Caudate nucleus (tissue), 63 donors: ENCODE measurements at places on chromosomes 5 and 9.

- no peak for DNase-seq
Observed at GRCh38 chr9:137406876-137407589, 15.9 kb downstream of the EXD3 start.

GRCh38 chr5:77946381-77947040 is 170.4 kb upstream of the TBCA start:
- no peak for DNase-seq

DNA sequence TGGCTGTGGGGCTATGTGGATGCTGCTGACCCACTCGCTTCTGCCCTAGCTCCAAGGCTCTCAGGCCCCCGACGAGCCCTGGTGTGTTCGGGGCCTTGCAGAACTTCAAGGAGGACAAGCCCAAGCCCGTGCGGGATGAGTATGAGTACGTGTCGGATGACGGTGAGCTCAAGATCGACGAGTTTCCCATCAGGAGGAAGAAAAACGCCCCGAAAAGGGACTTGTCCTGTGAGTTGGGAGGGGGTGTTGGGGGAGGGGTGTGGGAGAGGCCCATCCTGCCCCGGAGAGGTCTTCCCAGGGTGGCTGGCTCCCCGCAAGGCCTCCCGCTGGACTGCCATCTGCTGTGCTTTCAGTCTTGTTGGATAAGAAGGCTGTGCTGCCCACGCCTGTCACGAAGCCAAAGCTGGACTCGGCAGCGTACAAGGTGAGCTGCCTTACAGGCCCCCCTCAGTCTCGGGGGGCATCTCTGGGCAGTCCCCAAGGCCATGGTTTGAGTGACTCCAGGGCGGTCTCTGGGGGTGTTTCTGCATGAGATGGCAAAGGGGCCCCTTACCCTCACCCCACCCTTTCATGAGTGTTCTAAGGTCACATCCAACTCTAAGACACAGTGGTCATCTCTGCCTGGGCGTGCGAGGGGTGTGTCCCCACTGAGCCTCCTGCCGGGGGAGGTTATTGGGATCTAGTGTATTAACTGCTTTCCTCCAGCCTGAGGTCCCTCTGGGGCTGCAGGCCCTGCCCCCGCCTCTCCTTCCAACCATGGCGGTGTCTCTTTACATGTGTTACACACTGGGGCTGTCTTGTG is 89.5 kb downstream of the PHF2 start:
- no peak for DNase-seq

- no peak for DNase-seq
Observed at GRCh38 chr9:125323615-125324014, 62.0 kb downstream of the GAPVD1 start.

GRCh38 chr9:113587471-113588031 is 124.0 kb downstream of the RGS3 start:
- no peak for DNase-seq

GRCh38 chr5:82922086-82922734 is 155.0 kb downstream of the TMEM167A start:
- DNase-seq: peak; percentile 28

DNA sequence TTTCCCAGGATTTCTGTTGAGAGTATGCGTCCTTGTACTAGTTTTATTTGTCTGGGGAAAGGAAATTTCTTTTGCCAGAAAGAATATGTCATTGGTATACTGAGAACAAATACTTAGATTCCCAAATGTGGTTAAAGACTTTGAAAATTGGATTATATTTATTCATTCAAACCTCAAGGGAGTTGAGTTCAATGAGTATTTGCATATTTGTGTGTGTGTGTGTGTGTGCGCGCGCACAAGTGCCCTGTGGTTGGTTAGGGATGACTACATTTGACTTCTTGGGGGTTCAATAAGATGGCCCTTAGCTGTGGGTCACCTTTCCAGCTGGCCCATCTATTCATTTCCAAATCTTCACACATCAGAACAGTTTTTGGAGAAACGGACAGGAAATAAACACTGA is 4.9 kb downstream of the RXFP3 start:
- DNase-seq: no peak

- no peak for DNase-seq
Observed at GRCh38 chr5:32131604-32132003, 42.5 kb downstream of the GOLPH3 start.

GRCh38 chr5:123359454-123360200 is 63.6 kb downstream of the CEP120 start:
- no peak for DNase-seq

DNA sequence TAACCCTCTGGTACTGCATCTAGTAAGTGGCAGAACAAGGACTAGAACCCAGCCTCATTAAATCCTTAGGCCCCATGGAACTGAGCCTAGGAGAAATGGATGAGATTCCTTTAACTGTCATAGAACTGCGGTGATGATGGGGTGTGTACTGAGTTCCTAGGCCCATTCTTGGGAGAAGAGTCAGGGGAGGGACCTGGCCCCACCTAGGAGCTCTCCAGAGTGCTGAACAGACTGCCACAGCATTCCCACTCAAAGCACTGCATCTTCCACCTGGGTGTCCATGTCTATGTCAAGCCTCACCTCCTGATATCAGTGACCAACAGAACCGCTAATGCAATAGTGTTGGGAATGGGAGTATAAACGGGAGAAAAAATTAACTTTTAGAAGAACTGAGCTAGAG is 36.6 kb downstream of the TTLL11 start:
- no peak for DNase-seq

DNA sequence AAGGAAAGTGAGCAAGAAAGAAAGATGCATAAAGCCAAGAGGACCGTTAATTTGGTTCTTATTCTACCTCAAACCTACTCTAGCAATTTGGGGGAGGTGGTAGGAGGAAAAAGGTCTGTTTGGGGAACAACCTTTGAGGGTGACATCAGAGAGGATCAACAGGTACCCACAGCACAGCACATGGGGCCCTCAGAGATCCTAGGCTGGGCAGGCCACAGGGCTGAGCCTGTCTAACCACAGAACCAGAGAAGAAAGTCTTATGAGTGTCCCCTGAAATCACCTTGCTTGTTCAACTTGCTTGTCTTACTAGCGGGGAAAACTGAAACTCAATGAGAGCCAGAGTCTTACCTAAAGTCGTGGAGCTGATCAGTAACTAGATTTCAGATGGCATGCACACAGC is 385.2 kb downstream of the SPOCK1 start:
- no peak for DNase-seq

- DNase-seq: no peak
Observed at GRCh38 chr9:35951736-35952135, 6.2 kb downstream of the OR2S2 start.

GRCh38 chr5:68727931-68728330 is 365.9 kb upstream of the SLC30A5 start:
- no peak for DNase-seq

DNA sequence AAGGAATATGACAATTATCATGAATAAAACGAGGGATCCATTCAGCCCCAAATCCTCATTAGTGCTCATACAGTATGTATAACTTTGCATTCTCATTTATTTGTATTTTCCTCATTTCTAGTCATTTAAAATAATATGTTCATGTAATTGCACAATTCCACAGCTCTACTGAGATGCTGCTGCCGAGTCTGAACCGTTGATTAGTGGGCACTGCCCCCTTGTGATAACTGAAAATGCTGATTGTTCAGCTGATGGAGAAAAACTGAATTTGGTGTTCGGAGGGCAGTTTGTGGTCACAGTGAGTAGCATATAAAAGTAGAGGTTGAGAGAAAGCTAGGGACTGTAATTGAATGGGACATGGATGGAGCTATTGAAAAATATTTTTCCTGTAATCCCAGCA is 12.2 kb upstream of the GPR151 start:
- DNase-seq: no peak

GRCh38 chr5:2105141-2105540 is 222.4 kb upstream of the IRX4 start:
- DNase-seq: no peak

DNA sequence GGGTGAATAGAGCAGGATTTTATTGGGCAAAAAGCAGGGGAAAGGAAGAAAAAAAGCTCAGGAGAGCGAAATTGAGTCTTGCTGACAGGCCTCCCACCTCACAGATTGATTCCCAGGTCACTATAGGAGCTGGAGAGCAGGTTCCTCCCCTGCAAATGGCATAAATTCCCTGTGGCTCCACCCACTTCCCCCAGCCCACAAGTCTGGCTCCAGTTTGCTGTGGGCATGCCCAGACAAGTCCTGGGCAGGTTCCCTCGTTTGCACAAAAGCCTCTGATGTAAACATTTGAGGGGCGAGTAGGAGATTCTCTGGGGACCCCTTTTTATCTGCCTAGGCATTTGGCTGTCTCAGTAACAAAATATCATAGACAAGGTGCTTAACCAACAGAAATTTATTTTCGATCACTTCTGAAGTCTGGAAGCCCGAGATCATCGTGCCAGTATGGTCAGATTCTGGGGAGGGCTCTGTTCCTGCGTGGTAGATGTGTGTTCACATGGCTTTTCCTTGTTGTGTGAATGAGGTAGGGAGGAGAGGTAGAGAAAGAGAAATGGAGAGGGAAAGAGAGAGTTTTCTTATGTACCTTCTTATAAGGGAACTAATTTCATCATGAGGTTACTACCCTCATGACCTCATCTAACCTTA is 614.5 kb downstream of the MAT2B start:
- no peak for DNase-seq

- no peak for DNase-seq
Observed at GRCh38 chr9:127637322-127637847, 25.3 kb downstream of the STXBP1 start.

- no peak for DNase-seq
Observed at GRCh38 chr5:87121304-87122150, 146.2 kb upstream of the RASA1 start.

GRCh38 chr5:42832060-42832459 is 20.4 kb upstream of the SELENOP start:
- DNase-seq: no peak

DNA sequence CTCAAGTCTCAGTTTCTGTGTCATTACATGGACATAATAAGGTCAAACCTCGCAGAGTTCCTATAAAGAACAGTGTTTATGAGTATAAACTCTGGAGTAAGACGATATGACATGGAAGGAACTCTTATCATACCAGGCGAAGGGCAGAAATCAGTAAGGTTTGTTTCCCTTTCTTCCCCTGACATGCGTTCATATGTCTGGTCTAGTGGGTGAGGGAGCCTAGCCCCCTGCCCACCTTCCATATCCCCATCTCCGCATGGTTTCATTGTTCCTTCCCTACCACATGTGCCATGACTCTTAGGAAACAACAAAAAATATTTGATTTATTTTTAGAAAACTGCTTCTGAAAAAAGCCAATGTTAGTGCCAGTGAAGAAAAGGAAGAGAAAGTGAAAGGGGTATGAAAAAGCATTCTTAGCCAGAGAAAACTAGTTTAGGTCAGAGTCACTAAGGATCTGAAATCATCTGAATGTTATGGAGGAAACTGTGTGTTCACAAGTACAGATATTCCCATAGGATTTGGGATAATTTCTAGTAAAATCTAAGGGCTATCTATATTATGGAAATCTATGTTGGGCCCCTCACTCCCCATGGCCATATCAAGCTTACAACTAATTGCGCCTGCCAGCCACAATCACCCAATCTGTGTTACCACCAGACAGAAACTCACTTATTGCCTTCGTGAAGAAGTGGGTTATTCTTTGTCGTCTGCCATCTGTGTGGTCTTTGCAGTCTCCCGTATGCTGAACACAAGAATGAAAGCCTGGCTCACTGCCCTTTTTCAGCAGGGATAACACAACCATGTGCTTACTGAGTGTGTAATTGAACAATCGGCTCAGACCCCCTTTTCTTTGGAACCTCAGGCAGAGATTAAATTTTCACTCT is 19.9 kb upstream of the HMHB1 start:
- DNase-seq: no peak

DNA sequence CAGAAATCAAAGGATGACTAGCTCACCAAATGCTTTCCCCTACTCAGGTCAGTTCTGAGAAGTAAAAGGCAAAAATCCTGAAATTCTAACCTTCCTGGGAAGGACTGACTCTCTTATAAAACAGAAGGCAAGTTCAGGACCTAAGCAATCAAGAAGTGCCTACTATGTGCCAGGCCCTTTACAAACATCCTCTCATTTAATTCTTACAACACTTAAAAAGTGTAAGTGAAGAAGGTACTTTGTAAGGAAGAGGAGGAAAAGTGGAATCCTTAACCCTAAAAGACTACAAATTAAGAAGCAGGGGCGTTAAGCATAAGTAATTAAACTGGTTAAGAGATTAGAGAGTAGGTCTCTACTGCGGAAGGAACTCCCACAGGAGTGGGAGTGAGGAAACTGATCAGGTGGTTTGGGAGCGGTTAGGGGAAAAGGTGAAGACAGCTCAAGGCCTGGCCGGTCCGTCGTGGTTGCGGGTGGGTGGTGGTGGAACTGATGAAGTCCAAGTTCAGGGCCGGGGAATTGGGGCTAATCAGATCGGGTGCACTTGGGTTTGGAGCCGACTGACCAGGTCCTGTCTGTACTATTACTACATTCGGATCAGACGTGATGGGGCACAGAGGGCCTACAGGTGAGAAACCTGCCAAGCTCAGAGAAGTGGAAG is 839 bp downstream of the MED27 start:
- no peak for DNase-seq

DNA sequence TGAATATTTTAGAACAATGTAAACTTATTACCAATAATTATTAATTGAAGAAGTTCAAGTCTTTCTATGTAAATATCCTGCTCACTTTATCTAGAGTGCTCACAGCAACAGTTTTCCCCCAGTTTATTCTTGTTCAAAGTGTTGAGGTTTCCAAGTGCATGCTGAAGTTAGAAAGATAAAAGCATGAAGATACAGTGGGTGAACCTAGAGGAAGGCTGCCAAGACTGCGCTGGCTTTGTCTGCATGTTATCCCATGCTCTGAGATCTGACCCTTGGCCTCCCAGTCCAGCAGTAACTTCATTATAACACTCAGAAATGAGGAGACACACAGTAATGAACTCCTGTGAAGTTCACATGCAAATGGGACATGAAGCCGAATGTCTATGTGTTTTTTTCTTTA is 76.0 kb upstream of the PIP5K1B start:
- no peak for DNase-seq

DNA sequence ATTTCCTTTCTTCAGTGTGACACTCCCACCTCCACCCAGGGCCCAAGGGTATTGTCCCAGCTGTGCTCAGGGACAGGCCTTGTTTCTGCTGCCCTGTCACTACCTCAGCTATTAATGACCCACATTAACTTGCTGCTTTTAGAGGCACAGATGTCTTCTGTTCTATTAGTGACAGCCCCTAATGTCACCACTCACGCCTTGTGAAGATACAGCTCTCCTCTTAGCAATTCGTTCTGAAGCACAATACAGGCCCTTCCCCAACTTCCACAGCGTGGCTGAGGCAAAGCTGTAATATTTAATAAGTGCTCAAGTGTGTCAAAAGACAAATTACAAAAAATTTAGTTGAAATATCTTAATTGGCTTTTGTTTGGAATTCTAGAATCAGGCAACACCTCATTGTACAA is 44.7 kb upstream of the HMGCS1 start:
- DNase-seq: no peak

- no peak for DNase-seq
Observed at GRCh38 chr5:105670596-105670995, 2000.1 kb downstream of the EFNA5 start.
